Suppressor macrophage (primary cell): ENCODE measurements at places on chromosomes 2 and 18.
A peak's percentile ranks its signal among the peaks of the same experiment; 100 is the strongest.

- DNase-seq: no peak
These were observed 586.4 kb upstream of the ZEB2 start for GRCh38 chr2:145106293-145106692.

GRCh38 chr2:19355931-19356544, 2.4 kb downstream of the OSR1 start:
- DNase-seq: no peak

GRCh38 chr2:59342166-59342565, 1101.0 kb upstream of the FANCL start:
- no peak for DNase-seq

- DNase-seq: no peak
These were observed 68.6 kb downstream of the ACYP2 start for GRCh38 chr2:54183972-54184371.

GRCh38 chr2:231803501-231804138, 17.4 kb downstream of the COPS7B start:
- DNase-seq: no peak

DNA sequence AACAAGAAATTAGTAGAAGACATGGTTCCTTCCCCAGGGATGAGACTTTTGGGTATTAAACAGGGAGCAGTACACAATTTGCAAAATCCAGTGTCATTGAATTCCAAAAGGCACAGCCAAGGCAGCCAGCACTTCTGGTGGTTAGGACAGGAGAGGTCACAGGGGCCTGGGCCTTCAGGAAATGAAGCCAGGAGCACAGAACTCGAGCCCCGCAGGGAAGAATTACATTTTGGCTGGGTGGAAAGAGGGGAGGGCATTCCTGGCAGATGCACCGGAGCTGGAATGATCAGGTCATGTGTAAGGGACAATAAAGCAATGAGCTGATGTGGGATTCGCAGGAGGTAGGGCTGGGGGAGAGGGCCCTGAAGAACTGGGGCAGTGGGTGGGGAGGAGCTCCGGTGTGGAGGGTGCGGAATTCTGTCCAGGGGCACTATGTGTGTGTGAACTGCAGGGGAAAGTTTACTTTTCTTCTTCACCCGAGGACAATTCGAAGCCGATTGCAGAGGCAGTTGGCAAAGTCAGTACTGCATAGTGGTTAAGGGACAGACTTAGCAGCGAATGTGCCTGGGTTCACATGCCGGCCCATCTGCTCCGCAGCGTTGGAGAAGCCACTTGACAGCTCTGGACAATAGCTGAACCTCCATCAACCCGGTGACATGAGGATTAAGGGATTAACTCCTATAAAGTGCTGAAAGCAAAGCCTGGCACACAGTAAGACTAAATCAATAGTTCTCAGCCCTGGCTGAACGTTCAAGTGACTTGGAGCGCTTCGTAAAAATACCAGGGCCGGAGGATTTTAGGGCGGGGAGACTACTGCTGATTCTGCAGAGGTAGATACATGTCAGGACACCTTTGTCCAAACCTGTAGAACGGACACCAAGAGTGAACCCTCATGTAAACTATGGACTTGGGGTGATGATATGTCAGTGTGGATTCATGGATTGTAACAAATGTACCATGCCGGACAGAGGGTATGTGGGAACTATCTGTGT, 36.4 kb downstream of the ALPK2 start:
- no peak for DNase-seq

GRCh38 chr2:7189106-7189505, 271.9 kb downstream of the RNF144A start:
- DNase-seq: no peak

DNA sequence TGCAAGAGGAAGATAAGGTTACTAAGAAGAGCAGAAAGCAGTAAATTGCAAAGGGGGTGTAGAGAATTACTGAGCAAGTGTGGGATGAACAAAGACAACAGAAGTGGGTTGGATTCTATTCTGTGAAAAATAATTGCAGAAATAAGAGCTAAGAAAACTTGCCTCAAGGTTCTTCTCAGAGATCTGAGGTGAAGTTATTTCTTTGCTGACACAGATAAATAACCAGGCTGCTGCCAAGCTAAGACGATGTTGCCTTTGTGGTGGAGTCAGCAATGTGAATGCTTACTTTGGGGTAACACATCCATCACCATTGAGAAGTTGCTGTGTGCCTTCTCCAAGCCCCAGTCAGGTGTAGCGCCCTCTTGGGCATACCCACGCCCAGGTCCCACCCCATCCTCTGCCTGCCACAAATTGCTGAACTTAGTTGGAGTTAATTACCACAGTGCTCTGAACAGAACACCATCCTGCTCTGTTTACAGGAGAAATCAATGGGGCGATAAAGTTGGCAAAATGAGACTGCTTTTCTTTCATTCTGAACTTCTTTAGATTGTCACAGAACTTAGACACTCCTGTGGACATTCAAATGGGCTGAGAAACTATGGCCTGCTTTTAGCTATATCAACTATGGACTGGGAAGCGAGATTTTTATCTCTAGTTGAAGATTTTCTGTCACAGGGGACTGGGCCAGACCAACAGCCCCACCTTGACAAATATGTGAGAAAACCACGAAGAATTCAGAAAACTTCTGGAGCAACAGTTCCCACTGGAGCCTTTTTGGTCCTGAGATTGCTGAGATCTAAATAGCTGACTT, 283.6 kb downstream of the TMX3 start:
- no peak for DNase-seq

- DNase-seq: no peak
These were observed 6.8 kb downstream of the CYB5A start for GRCh38 chr18:74284980-74285355.

- no peak for DNase-seq
These were observed 10.0 kb downstream of the SH3RF3 start for GRCh38 chr2:109139002-109139401.

DNA sequence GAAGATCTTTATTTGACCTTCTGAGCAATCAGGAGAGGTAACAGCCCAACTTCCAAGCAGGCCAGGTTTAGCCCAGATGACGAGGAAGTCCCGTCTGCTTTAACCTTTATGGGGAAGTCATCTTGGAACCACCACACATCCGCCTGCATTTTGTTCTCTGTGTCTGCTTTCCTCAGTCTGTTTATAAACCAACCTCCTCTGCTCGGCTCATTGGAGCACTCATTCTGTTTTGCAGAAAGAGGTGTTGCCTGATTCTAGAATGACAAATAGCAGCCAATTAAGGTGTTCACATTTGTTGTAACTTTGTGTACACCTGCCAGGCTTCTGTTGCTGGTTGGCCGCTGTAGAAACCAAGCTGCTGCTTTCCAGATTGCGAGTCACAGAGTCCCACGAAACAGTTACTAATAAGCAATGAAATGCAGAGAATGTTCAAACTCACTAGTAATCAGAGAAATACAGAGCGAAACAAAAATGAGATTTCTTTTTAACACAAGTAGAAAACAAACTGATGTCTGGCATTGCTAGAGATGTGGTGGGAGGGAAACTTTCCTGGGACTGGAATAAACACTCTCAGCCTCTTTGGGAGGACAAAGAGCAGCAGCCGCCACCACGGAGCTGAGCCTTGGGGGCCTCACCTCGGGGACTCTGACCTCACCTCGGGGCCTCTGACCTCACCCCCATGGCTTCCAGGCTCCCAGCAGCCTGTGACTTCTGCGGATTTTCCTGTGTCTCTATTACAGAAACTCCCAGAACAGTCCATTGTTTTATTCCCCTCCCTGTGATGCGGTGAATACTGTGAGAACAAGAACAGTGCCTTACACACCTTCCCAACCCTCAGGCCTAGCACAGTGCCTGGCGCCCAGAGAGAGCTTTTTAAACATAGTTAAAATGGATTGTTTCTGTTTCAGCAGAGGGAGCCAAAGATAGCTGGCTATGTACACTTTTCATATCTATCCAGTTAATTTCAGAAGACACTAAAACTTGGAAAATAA, 64.0 kb downstream of the MBP start:
- DNase-seq: peak; percentile 65

DNA sequence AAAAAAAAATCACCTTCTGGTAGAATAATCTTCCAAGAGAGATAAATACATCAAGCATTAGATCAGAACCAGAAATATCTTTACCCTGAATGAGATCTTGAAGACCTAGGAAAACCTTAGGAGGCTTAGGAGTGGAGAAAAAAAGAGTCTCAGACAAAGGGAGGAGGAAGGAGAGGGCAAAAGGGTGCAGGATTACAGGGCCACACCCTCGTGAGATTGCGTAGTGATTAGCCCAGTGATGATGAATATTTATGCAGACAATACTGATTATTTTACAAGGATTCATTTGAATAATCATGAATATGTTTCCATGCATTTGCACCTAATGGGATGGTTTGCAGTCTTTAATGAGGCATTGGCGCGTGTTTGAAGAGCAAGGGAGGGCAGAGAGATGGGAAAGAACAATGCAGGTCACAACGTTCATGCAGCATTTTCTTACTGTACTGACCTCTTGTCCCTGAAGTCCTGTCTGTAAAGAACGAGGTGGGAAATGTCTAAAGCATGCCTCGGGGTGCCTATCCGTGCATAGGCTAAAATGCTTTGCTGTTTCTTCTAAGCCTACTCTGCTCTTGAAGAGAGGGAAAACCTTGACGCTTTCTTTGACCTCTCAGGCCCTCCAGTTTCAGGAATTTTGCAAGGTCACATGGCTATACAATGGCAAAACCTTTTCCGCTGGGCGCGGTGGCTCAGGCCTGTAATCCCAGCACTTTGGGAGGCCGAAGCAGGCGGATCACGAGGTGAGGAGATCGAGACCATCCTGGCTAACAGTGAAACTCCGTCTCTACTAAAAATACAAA, 18.6 kb upstream of the ZNF532 start:
- no peak for DNase-seq

DNA sequence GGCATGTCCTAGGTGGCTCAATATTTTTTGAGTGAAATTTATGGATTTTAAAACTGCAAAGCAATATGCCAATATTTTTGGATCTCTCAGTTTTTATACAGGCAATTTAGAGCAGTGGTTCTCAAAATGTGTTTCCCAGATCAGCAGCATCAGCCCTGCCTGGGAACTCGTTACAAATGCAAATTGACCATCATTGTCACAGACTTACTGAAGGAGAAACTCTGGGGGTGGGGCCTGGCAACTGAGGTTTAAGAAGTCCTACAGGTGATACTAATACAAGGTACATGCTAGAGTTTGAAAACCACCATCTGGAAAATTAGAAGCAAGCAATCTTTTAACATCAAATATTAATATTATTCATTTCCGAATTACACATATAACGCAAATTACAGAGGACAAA, 215.6 kb upstream of the PID1 start:
- no peak for DNase-seq

GRCh38 chr2:26772064-26773001, 8.2 kb downstream of the SLC35F6 start:
- DNase-seq: peak; percentile 94

GRCh38 chr2:130972410-130972809, 120.8 kb downstream of the FAM168B start:
- no peak for DNase-seq

- DNase-seq: no peak
These were observed 1144.8 kb upstream of the FANCL start for GRCh38 chr2:59385971-59386370.
